ENCODE measurements at places on chromosomes 13 and 19.
A peak's percentile ranks its signal among the peaks of the same experiment; 100 is the strongest.

DNA sequence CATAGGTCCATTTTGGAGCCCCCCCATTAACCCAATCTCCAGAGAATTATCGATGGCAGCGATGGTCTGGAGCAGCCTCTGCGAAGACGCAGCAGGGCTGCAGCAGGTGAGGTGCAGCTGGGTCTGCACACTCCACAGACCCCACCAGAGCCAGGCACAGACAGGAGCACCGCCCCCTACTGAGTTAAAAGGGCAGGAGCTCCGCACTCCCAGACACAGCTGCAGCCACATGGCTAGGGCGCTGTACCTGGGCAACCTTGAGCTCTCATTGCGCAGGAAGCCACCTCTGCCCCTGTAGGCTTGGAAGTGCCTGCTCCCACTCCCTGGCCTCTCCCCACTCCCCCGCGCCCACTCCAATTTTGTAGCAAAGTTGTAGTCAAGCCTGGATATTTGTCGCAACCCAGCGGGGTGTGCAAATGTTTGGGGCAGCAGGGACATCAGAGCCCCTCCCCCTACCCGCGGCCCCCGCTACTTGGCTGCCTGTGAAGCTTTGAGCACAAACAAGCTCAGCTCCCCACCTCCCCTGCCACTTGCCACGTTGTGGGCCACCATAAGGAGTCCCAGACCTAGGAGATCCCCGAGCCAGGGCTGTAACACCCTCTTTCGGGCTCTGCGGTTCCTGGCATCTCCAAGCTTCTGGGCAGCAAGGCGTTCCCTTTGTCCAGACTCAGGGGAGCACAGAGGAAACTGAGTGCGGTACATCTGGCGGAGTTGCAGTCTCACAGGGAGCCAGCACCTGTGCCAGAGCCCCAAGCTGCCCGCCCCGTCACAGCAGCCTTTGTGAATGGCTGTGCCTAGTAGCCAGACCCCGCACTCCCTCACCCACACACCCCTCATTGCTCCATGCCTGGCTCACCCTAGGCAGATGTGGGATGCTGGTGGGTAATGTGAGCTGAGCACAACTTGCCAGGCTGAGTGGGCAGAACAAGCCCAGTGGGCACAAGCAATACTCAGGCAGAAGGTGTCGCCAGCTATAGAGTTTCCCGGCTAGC is 949.7 kb upstream of the SLITRK1 start:
- no peak for DNase-seq

DNA sequence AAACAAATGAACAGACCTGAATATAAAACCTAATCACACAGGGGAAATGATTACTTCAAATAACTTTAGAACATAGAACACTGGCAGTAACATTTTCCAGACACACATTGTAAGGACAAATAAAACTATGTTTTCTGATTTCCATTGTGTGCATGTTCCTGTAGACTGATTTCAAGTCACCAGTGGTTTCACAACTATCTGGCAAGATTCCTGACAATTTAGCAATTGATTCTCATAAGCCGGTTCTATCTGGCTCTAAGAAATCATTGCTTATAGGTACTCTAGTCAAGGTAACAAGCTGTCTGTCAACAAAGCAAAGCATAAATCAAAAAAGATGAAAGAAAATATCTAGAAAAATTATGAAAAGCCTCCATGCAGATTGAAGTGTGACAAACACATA is 19.6 kb upstream of the PCCA start:
- DNase-seq = no peak

GRCh38 chr19:28242317-28242927 is 970.5 kb downstream of the UQCRFS1 start:
- peak; percentile 53 for DNase-seq

- DNase-seq = peak; percentile 82
Measured at GRCh38 chr13:50082426-50083281, 67.4 kb downstream of the KCNRG start.

DNA sequence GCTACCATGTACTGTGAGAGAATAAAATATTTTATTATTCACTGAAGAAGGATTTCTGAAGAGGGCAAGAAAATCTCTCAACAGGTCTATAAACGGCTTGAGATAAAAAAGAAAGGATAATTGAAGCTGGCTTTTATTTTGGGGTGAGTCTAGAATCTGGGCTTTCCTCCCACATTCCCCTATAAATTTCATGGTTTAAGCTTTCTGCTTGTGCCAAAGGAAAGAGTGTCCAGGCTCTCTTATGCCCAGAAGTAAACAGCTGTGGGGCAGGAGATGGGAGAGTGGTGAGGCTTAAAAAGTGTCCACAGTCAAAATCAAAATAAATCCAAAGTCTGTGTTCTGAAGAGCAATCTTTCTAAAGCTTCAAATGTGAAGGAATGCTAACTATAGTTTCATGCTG is 942.2 kb upstream of the MIR17HG start:
- no peak for DNase-seq

- DNase-seq = peak; percentile 61
Measured at GRCh38 chr19:11242864-11243797, 3.7 kb downstream of the ANGPTL8 start.

DNA sequence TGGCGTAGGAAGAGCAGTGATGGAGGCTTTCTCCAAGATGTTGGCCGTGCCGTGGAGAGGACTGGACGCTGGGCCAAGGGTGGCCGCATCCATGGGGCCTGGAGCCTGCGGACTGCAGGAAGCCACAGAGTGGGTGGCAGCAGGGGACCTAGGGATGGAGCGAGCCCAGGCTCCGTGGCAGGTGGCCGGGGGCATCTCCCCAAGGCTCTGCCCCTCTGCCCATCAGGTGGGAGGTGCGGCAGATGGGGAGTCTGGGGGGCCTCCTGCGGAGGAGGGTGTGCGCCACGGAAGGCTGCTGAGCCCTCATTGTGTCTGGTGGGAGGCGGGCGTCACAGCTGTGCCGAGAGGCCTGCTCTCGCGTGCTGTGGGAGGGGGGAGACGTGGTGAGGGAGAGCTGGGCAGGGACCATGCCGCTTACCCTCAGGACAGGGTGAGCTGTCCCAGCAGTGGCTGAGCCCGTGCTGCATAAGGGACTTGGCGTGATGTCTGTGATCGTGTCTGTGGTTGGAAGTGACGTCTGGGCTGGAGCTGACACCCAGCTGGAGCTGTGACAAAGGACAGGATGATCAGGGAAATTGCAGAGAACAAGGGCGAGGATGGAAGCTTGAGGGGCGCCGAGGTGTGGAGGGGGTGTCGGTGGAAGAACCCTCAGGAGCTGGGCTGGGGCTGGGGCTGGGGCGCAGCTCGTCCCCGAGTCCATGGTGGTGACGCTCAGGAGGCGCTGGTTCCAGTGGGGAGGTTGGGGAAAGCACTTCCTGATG is 13.4 kb downstream of the MCF2L start:
- DNase-seq = no peak

DNA sequence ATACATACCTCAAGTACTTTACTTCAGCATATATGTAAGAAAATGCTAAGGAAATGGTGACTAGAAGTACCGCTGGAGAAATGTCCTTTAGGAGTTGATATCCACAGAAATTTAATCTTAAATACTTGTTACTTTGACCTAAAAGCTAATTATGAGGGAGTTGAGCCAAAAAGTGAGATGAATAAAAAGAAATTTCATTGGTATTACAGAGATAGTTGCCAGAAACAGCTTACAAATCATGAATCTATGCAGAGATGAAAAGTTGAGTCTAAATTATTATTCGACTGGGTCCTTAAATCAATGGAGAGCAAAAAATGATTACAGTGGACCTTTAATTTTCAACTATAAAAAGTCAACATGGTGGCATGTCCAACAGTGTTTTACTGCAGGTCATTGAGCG is 160.9 kb downstream of the MZT1 start:
- no peak for DNase-seq

GRCh38 chr13:112700291-112701060 is 10.6 kb downstream of the ATP11A start:
- no peak for DNase-seq

DNA sequence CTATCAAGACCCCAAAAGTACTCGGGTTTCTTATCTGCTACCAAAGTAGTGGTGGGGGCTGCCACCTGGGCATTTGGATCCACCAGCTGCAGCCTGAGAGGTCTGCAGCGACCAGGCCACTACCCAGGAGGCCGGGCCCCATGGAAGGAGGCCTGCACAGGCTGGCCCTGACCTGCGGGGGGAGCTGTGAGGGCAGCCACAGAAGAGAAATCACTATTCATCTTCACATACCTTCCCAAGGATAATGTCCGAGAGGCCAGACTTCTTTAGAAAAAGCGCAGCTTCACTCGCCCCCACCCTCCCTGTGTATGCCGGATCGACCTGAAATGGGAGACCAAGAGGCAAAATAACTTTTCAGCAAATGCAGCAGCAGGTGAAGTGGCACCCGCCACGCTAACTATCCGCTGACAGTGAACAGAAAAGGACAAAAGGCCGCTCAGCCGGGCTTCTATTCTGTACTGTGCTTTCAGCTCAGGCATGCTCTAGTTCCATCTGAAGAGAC is 30.1 kb downstream of the EPS15L1 start:
- DNase-seq = peak; percentile 22

DNA sequence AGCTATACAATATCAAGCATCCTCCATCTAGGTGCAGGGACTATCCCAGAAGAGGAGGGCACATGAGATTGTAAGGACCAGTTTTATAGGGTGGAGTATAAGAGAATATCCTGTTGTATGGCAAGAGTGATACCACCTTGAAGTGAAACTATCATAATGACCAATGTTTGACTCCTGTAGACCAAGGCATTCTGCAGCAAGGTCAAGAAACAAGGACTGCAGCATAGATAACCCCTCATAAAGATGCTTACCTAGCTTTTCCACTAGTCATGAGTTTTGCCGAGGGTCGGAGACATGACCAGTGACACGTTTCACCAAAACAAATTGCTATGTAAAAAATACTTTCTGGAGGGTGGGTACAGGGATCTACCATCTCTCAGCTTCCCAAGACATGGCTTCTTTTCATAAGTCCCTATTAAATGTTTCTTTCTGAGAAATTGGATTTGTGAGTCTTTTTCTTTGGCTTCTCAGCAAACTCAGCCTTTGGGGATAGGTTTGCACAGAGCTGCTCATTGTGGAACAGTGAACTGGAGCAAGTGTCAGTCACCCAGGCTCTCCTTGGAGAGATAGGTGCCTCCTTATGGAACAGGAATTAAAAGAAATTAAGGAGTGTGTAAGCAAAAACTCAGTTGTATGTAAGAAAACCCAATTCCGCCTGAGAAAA is 28.2 kb upstream of the CYSLTR2 start:
- no peak for DNase-seq

GRCh38 chr19:37905946-37906868 is at the start of gene WDR87:
WDR87 (minus strand) TSS chr19:37906594; CDS start chr19:37898239, 8,355 bp downstream.
- DNase-seq = no peak

DNA sequence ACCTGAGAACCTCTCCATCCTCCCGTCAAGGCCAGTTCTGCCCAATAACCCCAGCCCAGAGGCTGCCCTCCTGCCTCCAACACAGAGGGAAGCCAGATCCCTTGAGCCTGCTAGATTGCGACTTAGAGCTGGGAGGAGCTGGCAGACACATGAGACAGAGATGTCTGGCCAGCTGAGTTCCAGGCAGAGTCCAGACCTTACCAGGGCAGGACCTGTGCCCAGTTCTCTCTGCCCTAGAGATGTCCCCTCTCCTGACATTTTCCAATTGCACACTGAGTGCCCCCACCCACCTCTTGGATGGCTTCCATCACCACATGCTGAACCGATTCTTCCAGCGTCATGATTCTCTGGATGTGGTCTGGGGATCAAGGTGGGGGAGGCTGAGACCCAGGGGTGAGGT is 3.0 kb downstream of the HOOK2 start:
- DNase-seq = no peak

GRCh38 chr13:78997902-78998629 is 339.1 kb upstream of the OBI1 start:
- DNase-seq = peak; percentile 68

GRCh38 chr19:28150129-28150528 is 1062.8 kb downstream of the UQCRFS1 start:
- DNase-seq = no peak

DNA sequence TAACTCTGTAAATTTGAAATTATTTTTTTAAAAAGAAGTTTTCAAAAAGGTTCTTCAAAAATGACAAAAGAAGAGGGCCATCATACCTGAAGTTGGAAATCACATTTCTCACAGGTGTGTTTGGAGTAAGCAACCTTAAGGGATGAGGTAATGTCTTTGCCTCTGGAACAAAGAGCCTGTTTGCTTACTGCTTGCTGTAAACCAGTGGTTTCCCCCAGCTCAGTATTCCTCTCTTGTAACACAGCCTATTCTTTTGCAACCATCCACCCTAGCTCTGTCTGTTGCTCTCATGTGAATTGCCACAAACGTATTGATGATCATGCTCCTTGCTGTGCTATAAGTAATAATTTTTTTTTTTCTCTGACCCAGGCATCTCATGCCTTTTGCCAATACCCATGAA is 38.1 kb downstream of the UCHL3 start:
- DNase-seq = peak; percentile 8

- DNase-seq = no peak
Measured at GRCh38 chr19:35534803-35535480, 1.7 kb downstream of the GAPDHS start.

- DNase-seq = no peak
Measured at GRCh38 chr13:67061750-67062149, 168.4 kb downstream of the PCDH9 start.

GRCh38 chr13:113646376-113646775 is 11.6 kb downstream of the ATP4B start:
- no peak for DNase-seq

DNA sequence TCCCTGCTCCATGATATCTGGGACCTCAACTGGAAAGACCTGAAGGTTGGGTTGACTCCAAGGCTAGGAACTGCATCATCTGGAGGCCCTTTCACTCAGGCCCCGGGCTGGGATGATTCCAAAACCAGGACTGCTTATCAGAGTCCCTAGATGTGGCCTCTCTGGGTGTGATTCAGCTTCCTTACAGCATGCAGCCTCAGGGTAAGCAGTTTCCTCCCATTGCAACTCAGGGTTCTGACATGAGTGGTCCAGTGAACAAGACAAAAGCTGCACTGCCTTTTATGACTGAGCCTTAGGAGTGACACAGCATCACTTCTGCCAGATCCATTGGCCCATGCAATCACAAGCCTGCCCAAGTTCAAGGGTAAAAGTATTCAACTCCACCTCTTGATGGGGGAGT is 502.8 kb downstream of the COG6 start:
- DNase-seq = no peak

DNA sequence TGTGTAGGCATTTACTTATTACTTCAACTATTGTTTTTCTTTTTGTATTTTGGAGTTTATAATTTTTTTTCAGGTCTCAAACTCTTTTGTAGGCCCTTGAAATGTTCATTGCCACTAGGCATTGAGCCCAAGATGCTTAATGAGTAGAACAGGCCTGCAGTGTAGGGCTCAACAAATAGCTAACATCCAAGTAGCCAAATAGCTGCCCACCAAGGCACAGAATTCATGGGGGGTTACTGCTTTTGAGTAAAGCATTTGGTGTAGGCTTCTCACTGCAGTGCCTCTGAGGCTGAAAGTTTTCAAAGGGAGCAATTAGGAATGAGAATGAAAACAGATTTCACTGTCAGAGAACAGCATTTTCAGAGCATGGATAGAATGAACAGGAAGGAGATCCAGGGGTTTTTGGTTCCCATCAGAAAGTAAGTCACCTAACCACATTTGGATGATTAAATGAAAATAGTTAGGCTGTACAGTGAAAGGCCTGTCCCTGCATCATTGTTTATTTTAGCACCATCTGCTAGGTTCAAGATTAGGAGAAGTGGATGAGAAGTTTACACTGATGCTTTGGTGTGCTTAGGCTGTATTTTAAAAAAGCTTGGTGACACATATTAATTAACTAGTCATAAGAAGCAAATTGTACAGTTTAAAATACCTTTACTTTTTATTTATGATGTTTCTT is 61.0 kb downstream of the EDNRB start:
- no peak for DNase-seq

GRCh38 chr19:35099897-35100275 is 15.7 kb upstream of the FXYD3 start:
- DNase-seq = no peak

GRCh38 chr13:109162248-109163036 is 533.0 kb downstream of the MYO16 start:
- DNase-seq = peak; percentile 97

Measured in MV-4-11 (cell line).